Stimulated activated CD8-positive, alpha-beta memory T cell treated with anti-CD3 and anti-CD28 coated beads, Interleukin-15, amount 100 ng/mL, for 1 hour (primary cell): ENCODE measurements at places on chromosomes 7 and 10.

GRCh38 chr7:151509670-151510333 lies 9.9 kb downstream of the RHEB start:
- DNase-seq, result no peak

DNA sequence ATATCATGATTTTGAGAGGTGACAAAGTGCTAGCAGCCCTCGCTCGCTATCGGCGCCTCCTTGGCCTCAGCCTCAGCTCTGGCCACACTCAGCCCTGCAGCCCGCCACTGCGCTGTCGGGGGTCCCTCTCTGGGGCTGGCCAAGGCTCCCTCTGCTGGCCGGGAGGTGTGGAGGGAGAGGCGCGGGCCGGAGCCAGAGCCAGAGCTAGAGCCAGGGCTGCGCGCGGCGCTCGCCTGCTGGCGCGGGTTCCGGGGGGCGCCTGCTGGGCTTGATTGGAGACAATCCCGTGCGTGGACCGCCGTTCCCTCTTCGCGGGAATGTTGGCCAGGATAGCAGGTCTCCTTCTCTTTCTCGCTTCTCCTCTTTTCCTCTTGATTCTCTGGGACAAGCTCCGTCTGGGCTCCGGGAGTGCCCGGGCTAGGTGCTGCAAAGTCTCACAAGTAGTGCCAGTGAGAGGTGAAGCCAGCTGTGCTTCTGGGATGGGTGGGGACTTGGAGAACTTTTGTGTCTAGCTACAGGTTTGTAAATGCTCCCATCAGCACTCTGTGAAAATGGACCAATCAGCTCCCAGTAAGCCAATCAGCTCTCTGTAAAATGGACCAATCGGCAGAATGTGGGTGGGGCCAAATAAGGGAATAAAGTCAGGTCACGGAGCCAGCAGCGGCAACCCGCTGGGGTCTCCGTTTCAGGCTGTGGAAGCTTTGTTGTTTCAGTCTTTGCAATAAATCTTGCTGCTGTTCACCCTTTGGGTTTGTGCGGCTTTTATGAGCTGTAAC lies 43.4 kb upstream of the ELMO1 start:
- no peak for DNase-seq

GRCh38 chr7:74290553-74290950 lies 1.3 kb downstream of the CLIP2 start:
- no peak for DNase-seq

- no peak for DNase-seq
Measured at GRCh38 chr10:99930731-99931550, 78.8 kb downstream of the DNMBP start.

GRCh38 chr7:36728143-36728542 lies 3.8 kb upstream of the AOAH start:
- DNase-seq, result no peak

DNA sequence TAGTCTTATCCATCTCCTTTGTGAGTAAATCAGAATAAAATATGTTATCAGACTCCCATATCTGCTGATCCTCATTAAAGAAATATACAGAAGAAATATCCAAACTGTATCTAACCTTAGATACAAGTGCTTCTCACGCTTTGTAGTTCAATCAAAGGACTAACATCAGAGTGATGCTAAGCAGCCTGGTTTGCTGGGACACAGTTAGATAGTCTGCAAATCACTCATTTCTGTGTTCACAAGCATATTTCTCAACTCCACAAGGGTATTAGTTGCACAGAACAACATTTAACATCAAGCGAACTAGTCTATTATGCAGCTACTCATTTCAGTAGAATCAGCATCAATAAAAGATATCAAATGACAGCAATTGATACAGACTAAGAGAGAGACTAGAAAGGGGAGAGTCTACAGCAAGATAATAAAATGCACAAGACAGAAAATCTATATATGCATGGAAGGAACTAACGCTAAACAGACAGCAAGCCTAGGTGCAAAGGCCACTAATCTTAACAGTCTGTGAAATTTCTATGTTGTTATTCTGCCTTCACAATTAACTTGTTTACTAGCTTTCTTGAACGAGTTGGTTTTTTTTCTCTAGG lies 30.0 kb downstream of the DNAJC12 start:
- no peak for DNase-seq

- DNase-seq, result no peak
Measured at GRCh38 chr7:37920849-37921805, 687 bp downstream of the EPDR1 start.

DNA sequence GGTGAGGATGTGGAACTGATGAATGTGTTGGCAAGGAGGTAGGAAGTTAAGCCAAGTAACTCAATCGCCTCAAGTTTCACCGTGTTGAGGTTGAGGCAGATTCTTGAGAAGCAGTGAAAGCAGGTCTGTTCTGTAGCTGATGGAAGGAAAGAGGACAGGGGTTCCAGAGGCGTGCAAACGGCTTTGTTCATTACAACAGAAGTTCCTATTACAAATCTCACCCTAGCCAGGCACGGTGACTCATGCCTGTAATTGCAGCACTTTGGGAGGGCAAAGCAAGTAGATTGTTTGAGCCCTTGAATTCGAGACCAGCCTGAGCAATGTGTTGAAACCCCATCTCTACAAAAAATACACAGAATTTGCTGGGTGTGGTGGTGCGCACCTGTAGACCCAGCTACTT lies 36.9 kb upstream of the PTF1A start:
- DNase-seq, result no peak

DNA sequence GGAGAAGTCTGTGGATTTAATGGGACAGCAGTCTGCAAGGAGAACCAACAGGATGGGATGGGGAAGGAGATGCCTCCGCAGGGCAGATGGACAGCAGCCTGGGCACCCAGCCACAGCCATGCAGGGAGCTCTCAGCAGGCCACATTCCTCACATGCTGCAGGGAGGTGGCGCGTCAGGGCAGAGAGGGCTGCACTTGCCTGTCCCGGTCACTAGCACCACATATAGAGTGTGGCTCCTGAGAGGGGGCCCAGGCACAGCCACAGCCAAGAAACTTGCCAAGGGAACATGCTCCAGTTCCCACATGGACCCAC lies 86.8 kb upstream of the ZMIZ1 start:
- DNase-seq, result no peak

DNA sequence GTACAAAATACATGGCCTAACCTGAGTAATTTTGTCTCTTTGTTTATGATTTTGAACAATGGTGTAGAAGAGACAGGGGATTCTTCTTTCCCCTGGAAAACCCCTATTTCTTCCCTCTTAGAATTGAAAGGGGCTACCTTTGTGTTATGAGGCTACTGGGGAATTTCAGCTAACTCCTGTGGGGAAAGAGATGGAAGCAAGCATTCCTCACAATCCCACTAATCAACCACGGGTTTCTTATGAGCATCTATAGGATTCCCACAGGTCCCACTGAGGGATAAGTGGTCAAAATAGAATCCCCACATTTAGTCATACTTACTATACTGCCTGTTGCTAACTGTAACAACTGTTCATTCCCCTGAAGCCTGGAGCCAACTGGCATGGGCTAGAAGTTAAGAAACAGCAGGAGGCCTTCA lies 32.2 kb upstream of the ITGB8 start:
- no peak for DNase-seq

GRCh38 chr10:1869861-1870260 lies 132.5 kb upstream of the ADARB2 start:
- no peak for DNase-seq

DNA sequence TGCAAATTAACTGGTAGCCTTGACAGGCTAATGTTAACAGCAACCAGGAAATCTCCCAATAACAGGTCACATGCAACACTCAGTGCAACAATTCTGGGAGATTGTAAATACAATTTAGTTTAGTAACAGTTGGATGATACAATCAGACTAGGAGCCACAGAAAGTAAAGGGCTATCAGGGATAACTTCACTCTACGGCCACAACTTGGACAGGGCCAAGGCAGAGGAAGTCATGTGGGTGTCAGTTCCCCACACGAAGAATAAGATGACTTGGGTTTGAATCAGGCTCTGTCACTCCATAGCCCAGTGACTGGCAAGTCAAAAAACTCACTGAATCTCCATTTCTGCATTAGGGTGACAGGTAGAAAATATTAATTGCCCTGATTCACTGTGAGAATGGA lies 217.3 kb upstream of the CCDC6 start:
- DNase-seq, result no peak

GRCh38 chr7:83178796-83179195 lies 16.1 kb upstream of the PCLO start:
- no peak for DNase-seq

- no peak for DNase-seq
Measured at GRCh38 chr10:124977648-124978375, 35.9 kb downstream of the ZRANB1 start.

- DNase-seq, result no peak
Measured at GRCh38 chr10:69364232-69364940, 52.3 kb downstream of the TACR2 start.
